Esophagus (tissue), 2 donors: ENCODE measurements at places on chromosomes 1 and 21. TPM values are rescaled to one million over a fixed set of nuclear protein-coding genes. Genes with fewer than 3 reads are reported as not detected.

The TIPRL gene
- polyA plus RNA-seq = 14.5 TPM

The AMY1C gene
- not detected for polyA plus RNA-seq

The MLLT11 gene
- polyA plus RNA-seq = 1.5 TPM

The COL18A1 gene
- polyA plus RNA-seq = 29.9 TPM

The TEX38 gene
- not detected for polyA plus RNA-seq

The C8A gene
- not detected for polyA plus RNA-seq

The HCN3 gene
- 2.4 TPM for polyA plus RNA-seq

The MRAP gene
- not detected for polyA plus RNA-seq

The CSMD2 gene
- polyA plus RNA-seq = 0.02 TPM

The DYNLT5 gene
- polyA plus RNA-seq = 0.18 TPM

The KCNH1 gene
- polyA plus RNA-seq = 0.06 TPM

The C8B gene
- polyA plus RNA-seq = not detected

The SOX13 gene
- polyA plus RNA-seq = 10.4 TPM

The IVL gene
- 344 TPM for polyA plus RNA-seq

The TRIM67 gene
- polyA plus RNA-seq = under 0.01 TPM

The OR6K3 gene
- polyA plus RNA-seq = not detected

The ATP6V1G3 gene
- not detected for polyA plus RNA-seq

The SDE2 gene
- 6.1 TPM for polyA plus RNA-seq

The GPR89B gene
- polyA plus RNA-seq = 9.7 TPM

The FCRL1 gene
- polyA plus RNA-seq = 0.04 TPM

The REN gene
- 0.27 TPM for polyA plus RNA-seq

The RHBG gene
- 2.3 TPM for polyA plus RNA-seq

The RGSL1 gene
- polyA plus RNA-seq = not detected

The AVPR1B gene
- not detected for polyA plus RNA-seq

The NOS1AP gene
- polyA plus RNA-seq = 0.98 TPM

The VTCN1 gene
- polyA plus RNA-seq = not detected

The CCDC190 gene
- polyA plus RNA-seq = 1.5 TPM

The KRTAP6-2 gene
- polyA plus RNA-seq = not detected

The SH3D21 gene
- polyA plus RNA-seq = 3.9 TPM

The CD1E gene
- 0.16 TPM for polyA plus RNA-seq

The RAB4A gene
- 15.0 TPM for polyA plus RNA-seq

The OR6N1 gene
- polyA plus RNA-seq = not detected

The LHX8 gene
- polyA plus RNA-seq = 0.28 TPM

The RASSF5 gene
- polyA plus RNA-seq = 22.2 TPM

The CLEC20A gene
- not detected for polyA plus RNA-seq

The INAVA gene
- 41.9 TPM for polyA plus RNA-seq

The SLAMF7 gene
- polyA plus RNA-seq = 4.0 TPM
